ENCODE measurements at places on chromosomes 2 and 18.

- no peak for DNase-seq
Observed at GRCh38 chr2:101679801-101680487, 17.6 kb upstream of the MAP4K4 start.

GRCh38 chr2:121333834-121334558 lies 49.0 kb upstream of the TFCP2L1 start:
- no peak for DNase-seq

- DNase-seq, result no peak
Observed at GRCh38 chr2:198096002-198096401, 291.6 kb downstream of the PLCL1 start.

GRCh38 chr2:239444626-239445577 lies 44.1 kb upstream of the HDAC4 start:
- DNase-seq, result no peak

DNA sequence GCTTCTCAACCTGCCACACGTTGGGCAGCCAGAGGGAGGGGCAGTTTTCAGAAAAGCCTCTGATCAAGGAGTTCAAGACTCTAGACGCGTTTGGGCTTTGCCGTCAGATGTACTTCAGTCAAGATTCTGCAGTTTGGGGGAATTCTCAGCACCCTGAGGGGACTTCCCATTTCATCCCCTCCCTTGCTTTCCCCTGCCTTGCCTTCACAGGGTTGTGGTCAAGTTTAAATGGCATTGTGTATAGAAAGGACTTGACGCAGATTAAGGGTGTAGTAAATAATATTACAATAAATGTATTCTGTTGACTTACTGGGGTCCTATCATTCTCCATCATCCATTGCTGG lies 198.3 kb upstream of the NABP1 start:
- DNase-seq, result no peak

Data from NCI-H2081 treated with DMSO at 0.1 percent for 48 hours (cell line).